Small intestine (tissue), 16 donors: ENCODE measurements at places on chromosomes 6 and 20. TPM values are rescaled to one million over a fixed set of nuclear protein-coding genes. Genes with fewer than 3 reads are reported as not detected.

DNA sequence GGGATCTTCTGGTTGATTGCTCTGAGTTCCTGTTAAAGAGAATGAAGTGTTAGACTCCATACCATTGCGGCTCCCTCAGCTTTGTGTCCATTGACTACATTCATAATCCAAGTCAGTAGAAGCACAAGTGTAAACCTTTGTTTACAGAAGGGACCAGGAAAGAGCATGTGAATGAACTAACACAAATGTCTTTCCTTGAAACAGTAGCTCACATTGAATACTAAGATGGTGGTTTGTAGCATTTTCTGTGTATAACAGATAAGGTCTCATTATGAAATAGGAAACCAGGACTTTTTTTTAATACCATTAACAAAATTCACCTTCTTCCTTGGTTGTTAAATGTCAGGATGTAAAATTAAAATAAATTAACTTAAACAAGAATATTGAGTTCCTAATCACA is 8.4 kb downstream of the STXBP5 start:
- no peak for DNase-seq

- DNase-seq, result no peak
Observed at GRCh38 chr6:115753446-115753845, 307.2 kb downstream of the FRK start.

Gene EYS
- polyA plus RNA-seq, result 0.78 TPM

DNA sequence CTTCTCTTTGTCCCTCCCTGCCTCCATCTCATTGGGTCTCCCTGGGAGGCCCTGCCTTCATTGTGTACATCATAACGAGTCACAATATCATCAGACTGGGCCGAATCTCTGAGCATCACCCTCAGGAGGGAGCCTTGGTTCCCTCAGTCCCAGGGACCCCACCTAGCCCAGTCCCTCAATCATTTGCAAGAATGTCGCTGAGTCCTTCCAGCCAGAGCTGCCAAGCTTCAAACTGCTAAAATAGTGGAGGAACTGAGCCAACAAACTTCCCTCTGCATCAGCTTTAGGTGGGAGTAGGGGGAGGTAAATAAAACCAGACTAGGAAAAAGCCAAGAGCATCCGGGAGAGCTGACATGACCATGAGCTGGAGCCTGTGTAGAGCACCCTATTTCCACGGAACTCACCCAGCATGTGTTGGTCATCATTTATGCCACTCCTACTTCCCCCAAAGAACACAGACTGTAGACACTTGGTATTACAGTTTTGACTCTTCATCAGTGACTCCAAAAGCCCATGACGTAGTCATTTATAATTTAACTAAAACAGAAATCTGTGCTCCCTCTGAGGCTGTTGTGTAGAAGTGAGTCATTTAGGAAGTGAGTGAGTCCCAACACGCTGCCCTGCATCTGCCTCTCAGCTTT is 28.8 kb upstream of the IL17A start:
- no peak for DNase-seq

DNA sequence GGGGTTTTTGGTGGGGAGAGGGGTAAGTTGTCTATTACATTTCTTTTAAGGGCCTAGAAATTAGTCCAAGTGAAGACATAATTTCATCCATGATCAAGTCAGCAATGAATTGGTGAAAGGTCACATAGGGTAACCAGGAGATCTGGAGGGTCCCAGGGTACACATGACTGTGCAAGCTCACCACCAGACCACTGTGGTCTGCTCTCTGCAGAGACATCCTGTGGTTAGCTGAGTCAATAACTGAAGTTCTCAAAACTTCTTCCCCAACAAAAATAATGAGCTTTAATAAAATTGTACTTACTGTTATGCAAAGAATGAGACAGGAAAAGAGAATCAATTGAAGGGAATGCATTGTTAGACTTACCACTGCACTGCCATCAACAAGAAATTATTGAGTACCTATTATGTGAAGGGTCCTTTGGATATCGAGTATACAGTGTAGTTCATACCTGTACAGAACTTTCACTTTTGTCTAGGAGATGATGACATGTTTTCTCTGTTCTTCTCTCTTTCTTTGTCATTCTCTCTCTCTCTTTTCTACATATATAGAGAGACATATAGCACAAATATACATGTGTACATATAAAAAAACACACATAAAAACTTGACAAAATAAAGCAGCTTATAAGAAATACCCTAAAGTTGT is 209.8 kb downstream of the GJA1 start:
- DNase-seq, result no peak

DNA sequence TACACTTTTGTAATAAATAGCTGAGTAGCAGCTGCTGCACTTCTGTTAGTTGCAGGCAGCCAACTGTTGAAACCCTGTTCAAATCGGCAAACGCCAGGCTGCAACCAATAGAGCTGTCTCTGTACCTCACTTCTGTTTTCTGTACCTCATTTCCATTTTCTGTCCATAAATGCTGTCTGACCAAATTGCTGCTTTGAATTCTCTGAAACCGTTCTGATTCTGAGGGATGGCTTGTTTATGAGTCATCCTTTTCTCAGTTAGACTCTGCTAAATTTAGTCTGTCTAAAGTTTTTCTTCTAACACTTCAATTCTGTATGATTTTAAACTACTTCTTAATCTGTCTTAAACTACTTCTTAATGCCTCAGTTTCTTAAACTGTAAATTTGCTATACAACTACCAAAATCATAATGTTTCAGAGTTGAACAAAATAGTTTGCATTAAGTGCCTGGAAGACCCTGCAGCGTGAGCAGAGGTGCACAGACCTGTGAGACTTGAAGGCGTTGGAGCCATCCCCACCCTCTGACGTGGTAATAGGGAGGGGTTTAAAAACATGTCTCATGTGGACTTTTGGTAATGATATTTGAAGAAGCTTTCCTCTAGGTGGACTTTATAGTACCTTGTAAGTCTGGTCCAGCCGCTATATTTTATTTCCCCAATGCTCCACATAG is 9.6 kb downstream of the BTNL2 start:
- DNase-seq, result no peak

GRCh38 chr6:118859517-118860064 is 34.4 kb upstream of the ASF1A start:
- DNase-seq, result no peak

Gene OPRL1
- not detected for polyA plus RNA-seq

Gene KIF25
- not detected for polyA plus RNA-seq

DNA sequence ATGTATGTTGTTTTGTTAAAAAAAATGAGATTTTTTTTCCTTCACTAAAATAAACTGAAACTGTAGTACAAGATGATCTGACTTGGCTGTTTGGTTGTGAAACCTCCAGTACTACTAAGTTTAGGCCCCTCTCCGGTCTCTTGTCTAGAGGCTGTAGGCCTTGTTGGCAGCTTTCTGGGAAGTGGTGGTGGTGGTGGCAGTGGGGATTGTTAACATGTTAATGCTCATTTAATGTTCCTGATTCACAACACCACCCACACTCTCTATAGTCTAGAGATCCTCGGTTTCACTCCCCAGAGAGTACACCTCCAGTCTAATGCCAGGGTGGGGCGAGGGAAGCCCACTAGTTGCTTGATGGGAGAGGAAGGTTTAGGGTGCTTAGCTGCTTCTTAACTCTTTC is 24.1 kb downstream of the STK4 start:
- no peak for DNase-seq

Gene SLC24A3
- not detected for polyA plus RNA-seq

GRCh38 chr6:30489081-30490025 is at the start of gene HLA-E:
TSS of gene HLA-E (plus strand) at chr6:30489509. CDS start at chr6:30489532, 23 bp downstream.
- peak; percentile 98 for DNase-seq
